GM06990 (cell line): ENCODE measurements at places on chromosomes 5 and 9.

DNA sequence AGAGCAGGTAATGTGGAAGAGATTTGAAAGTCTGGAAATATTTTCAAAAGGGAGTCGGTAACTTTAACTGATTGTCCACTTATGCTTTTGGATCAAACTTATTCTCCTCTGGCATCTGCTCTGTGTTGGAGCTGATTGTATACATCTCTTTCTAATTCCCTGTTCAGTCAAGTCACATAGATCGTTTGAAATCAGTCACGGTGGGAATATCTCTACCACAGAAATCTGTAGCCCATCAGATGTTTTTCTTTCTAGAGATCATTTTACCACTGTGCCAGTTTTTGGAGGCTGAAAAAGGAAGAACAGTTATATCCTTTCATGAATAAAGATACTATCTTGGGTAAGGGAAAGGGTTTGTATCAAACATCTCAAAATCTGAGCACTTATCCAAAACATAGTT lies 1853.3 kb downstream of the EFNA5 start:
- DNase-seq = no peak

DNA sequence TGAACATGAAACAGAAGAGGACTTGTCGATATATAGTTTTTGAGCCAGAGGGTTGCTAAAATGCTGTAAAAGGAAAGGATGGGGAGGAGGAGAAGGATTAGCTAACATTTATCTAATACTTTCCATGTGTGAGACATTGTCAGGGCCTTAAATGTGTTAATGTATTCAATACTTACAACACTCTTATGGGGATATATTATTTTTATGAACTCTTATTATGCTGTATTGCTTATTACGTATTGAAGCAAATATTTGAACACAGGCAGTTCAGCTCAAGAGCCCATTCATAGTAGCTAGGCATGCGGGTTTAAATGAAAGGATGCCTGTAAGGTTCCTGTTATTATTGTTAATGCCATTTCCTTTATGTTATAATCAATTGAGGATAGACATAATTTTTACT lies 391.5 kb downstream of the CCDC171 start:
- DNase-seq = no peak

DNA sequence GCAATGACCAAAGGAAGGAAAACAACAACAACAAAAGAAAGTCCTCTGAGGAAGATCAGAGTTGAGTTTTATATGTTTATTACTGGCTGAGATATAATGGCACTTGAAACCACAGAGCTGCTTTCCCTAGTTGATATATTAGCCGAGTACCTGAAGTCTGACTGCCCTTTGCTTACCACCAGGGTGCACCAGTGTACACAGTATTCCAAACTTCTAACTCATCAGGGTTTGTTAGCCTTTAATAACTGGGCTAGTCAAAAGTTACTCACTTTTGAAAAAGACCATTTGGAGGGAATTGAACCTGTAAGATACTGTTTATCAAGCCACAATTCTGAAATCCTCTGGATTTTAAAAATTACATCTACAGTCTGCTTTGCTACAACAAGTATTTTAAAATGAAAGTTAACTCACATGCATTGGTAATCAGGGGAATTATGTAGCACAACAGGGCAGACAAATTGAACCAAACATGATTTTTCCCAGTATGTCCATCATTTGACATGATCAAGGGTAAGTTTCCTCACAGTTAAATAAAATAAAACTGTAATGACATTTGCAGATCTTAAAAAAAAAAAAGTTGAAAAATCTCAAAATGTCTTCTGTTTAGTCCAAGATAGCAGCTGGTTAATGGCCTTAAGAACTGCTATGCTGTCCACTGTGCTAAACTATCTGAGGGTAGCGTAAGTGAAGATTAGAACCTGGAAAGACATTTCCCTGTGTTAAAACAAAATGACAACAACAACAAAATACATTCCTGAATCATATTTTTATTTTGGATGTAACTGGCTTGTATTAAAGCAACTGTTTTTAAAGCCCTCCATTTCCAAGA lies 57.3 kb upstream of the C6 start:
- DNase-seq = no peak

DNA sequence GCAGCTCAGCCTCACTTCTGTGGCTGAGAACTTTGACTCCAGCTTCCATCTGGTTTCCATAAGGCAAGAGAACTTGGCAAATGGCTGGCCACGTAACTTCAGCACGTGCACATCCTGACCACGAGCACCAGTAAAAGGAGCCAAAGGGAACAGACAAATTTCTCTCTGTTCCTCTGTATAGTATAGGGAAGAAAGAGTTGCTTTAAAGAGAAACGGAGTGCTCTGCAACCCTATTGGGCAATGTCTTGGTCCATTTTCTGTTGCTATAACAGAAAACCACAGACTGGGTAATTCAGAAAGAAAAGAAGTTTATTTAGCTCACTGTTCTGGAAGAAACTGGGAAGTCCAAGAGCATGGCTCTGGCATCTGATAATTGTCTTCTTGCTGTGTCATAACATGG lies 558.7 kb downstream of the ACTL7B start:
- no peak for DNase-seq

GRCh38 chr9:127311239-127311741 lies 46.7 kb downstream of the GARNL3 start:
- DNase-seq = no peak

- no peak for DNase-seq
Observed at GRCh38 chr9:10274175-10274574, 338.6 kb downstream of the PTPRD start.

GRCh38 chr9:99681113-99681512 lies 140.6 kb upstream of the NR4A3 start:
- no peak for DNase-seq

DNA sequence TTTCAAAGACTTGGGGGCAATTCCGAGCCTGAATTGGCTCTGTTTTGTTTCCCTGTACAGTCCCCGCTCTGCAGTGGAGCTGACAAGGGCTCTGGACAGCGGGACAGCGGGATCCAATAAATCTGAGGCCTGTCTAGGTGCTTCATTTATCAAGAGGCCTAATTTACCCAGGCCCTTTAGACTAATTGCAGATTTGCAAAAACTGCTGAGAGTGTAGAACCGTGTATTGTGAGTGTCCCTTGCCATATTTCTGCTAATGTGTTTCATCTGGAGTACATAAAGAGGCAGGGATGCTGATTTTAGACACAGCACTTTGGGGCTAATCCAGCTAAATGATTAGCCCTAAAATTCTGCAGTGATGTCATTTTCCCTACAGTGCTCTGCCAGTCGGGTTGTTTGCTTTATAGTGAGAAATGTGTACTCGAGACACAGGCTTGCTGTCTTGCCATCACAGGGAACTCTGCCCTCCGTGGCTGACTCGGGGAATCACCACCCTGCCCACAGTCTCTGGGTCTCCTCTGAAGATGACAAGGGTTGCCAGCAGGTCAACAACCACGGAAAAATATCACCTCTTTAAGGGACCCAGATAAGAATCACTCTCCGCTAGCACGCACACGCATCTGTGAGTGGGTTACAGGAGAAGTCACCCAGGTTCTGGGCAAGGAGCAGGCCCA lies 592.0 kb downstream of the BNC2 start:
- DNase-seq = no peak

GRCh38 chr9:98225015-98225442 lies 30.4 kb downstream of the TBC1D2 start:
- no peak for DNase-seq
